ENCODE measurements at places on chromosomes 2 and 18.

DNA sequence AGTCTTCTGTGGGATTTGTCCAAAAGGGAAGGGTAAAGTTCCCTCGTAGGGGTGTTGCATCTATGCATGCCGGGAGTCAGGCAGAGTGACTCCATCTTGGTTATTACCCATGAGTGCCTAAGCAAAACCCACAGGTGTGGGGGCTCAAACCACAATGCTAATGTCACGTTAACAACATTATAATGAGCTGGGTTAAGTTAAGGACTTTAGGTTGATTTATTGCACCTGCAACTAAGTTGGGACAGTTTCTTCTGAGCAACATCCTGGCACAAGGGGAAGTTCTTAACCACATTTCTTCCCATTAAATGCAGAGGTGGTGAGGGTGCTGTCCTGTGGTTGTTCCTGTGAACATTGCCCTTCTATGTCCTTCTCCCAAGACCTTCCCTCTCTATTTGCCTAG lies 1596.8 kb upstream of the SLC39A10 start:
- no peak for DNase-seq

DNA sequence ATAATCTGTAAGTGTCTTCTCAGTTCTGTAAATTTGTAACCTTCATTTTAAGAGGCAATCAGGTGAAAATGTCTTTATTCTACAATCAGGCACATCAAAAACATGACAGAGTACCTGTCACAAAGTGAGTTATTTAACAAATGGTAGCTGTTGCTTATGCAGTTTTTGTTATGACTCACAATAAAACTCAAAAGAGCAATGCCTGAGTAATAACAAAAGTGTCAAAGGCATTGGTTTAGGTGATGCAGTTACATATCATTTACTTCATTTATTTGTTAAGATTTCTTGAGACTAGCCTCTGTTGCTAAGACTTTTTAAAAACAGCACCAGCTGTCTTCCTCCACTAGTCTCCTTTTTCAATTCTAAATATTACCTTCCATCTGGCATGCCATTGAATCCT lies 177.8 kb downstream of the KIAA1328 start:
- DNase-seq: no peak

- DNase-seq: no peak
These were observed 189.0 kb downstream of the PRKCE start for GRCh38 chr2:45840481-45840880.

DNA sequence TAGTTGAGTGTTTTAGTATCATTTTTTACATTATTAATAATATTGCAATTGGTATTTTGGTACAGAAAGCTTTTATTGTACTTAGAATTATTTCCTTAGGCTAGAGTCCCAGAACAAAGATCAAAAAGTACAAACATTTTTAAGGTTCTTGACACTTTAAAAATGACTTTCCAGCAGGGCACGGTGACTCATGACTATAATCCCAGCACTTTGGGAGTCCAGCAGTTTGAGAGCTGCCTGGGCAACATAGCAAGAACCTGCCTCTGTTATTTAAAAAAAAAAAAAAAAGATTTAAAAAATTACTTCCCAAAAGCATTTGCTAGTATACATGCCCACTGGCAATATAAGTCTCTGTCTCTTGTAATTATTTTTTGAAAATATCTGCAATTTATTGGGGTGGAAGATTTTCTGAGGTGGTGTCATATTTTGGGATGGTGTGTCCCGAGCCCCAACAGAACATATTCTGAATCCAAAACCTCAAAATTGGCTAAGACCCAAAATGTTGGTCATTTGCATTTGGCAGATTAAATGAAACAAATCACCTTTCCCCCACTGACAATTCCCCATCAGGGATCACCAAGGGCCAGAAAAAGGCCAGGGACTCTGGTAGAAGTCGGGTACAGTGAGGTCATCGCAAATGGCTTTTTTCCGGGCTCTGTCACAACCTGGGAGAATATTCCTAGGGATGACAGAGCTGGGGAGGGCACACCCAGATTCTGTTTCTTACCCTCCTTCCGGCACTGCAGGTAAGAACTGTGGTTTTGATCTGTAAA lies 42.1 kb downstream of the NIFK start:
- no peak for DNase-seq

DNA sequence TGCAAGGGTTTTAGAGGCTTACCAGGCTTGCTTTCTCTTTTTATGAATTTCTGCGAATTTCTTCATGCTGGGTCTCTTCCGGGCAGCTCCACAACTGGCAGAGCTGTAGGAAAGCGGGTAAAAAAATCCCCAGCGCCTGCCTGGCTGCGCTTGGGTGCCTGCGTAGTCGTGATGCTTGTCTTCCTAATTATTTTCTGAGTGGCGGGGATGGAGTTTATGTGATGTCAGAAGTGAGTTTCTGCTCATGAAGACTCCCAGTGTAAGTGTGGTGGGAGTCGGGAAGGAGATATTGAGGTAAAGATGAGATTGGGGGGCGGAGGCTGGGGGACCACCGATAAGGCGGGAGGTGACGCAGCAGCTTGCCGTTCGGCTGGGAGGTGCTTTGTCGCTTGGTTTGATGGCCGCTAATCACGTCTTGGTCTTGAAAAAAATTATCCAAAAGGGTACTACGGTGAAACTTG lies 229.8 kb downstream of the LDLRAD4 start:
- no peak for DNase-seq

DNA sequence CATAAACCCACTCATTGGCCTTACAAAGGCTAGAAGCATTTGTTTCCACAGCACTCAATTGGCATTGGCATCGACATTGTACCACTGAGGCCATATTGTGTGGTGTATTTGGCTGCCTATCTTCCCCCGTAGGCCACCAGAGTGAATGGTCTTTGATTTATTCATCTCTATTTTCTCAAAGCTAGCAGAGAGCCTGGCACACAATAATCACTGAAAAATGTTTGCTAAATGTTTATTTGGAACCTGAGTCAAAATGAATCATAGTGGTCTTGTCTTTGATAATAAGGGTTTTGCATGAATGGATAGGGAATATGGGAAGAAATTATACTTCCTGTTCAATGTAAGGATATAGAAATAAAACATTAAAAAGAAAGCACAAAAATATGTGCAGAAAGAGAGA lies 107.3 kb upstream of the SLC8A1 start:
- no peak for DNase-seq
